ENCODE measurements at places on chromosomes 6 and 20. TPM values are rescaled to one million over a fixed set of nuclear protein-coding genes. Genes with fewer than 3 reads are reported as not detected.

BPIFB2 gene
- not detected for total RNA-seq

MMP24 gene
- total RNA-seq = 0.91 TPM

ZNF165 gene
- total RNA-seq = 0.10 TPM

LY6G6C gene
- not detected for total RNA-seq

MYLK2 gene
- total RNA-seq = 0.12 TPM

MYLK4 gene
- total RNA-seq = 0.16 TPM

IP6K3 gene
- 0.29 TPM for total RNA-seq

MDFI gene
- not detected for total RNA-seq

RAET1G gene
- total RNA-seq = 0.69 TPM

CDKAL1 gene
- total RNA-seq = 13.0 TPM

FAM217A gene
- not detected for total RNA-seq
